ENCODE measurements at places on chromosomes 16 and 17.

GRCh38 chr17:65583921-65584603, 22.6 kb upstream of the AXIN2 start:
- no peak for DNase-seq

- DNase-seq = no peak
These were observed 8.5 kb upstream of the CES3 start for GRCh38 chr16:66952430-66953110.

GRCh38 chr16:17277981-17278381, 192.8 kb downstream of the XYLT1 start:
- no peak for DNase-seq

- DNase-seq = peak; percentile 31
These were observed 1.7 kb upstream of the LASP1 start for GRCh38 chr17:38867968-38868816.

DNA sequence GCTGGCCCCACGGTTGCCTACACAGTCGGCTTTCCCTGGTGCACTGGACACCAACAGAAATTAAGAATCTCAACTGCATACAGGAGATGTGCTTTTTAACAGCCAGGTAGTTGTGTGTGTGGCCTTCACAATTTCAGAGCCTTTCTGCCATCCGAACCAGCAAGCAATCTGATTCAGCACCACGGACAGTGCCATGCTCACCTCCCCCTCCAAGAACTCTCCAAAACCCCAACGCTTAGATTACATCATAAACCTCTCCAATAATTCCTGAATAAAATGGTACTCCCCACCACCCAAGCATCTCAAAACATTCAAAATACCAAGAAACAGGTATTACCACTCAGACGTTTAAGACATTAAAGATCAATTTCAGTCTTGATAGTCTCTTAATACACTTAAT, 31.8 kb downstream of the USP7 start:
- DNase-seq = peak; percentile 45

GRCh38 chr17:70896843-70897242, 727.5 kb downstream of the KCNJ2 start:
- no peak for DNase-seq

DNA sequence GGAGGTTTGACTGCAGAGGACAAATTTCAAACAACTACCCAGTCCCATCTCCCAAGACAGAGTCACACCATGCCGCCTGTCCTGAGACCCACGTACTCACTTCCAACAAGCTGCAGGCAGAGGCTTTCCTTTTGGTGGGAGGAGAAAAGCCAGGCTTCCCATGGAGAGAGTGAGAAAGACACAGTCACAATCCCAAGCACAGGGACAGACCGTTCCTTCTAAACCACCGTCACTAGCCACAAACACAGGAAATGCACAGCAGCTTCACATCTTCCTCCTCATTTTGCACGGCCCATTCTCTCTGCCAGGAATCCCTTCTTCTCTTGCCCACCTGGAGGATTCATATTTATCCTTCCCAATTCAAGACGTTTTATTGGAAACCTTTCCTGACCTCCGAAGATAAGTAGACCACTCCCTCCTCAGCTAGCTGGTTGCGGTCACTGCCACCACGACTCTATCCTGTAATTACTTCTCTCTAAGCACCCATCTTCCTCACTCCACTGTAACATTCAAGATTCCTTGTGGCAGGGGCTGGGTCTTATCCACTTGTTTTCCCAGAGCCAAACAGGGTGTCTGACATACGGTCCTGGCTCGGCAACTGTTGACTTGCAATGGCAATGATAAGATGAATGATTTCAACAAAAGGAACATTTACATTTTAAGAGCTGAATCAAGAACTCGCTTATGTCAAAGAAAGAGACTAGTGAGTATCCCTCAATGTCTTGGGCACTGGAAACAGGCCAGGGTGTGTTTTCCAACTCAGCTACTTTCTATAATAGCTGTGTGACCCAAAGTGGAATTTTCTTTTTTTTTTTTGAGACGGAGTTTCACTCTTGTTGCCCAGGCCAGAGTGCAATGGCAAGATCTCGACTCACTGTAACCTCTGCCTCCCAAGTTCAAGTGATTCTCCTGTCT, 87.6 kb downstream of the XYLT1 start:
- DNase-seq = no peak

DNA sequence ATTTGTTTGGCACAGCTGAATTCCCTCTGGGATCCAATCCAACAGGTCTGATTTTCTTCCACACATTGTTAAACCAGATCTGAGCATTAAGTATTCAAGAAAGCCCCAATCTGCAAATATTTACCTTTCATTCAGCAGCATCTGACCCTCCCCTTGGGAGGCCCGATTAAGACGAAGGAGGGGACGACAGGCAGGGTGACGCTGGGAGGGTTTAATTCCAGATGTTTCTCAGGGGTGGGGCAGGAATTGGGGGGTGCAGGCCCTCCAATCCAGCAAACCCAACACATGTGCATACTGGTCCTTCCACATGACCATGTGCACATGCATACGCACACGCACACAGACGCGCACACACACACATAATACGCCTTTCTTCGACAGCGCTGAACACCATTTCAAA, 240.5 kb downstream of the GSG1L start:
- no peak for DNase-seq

DNA sequence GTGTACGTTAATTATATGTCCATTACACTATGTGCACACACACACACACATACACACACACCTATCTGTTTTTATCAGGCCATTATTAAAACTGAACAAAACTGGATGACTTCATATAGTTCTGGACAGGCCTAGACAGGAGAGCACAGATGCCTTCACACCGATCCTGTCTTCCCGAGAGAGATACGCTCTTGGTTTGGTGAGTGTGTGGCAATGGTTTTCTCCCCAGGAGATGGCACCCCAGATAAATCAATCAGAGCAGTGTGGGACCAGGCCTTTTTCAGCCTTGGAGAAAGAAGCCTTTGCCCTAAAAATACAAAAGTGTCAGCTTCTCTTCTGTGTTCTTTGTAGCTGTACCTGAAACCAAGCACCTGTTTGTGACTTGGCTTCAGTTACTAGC, 83.7 kb downstream of the CPPED1 start:
- no peak for DNase-seq

GRCh38 chr16:2042171-2042985, 5.3 kb downstream of the NTHL1 start:
- DNase-seq = no peak

- no peak for DNase-seq
These were observed 19.9 kb downstream of the POLR3E start for GRCh38 chr16:22317001-22317530.

- DNase-seq = no peak
These were observed 265.3 kb upstream of the CACNG5 start for GRCh38 chr17:66569572-66569971.

- DNase-seq = no peak
These were observed 106.3 kb downstream of the PRKCB start for GRCh38 chr16:23941963-23942564.

DNA sequence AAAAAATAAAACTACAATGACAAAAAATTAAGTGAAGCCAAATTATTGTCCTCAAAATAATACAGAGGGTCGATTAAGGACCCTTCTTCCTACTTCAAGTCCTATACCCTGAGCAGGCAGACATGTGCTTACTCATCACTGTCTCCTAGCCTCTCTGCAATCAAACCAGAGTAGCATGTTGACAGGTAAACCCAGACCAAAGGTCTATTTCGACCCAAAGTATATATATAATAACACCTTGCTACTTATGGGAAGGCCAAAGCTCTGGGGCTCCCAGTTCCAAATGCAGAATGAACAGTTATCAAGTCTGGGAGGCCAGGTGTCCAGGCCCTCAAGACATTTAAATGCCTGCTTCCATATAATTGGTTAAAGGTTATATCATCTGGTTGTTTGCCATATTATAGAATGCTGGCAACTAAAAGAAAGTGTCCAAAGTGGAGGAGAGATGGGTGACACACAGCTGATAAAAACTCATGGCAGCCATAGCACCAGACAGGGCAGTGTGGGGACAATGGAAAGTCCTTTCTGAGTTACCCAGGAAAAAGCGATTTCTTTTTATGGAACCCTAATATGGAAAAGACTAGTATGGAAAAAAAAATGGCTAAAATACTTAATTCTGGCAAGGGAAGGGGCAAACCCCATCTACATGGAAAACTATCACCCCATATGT, 53.6 kb downstream of the N4BP1 start:
- no peak for DNase-seq
